ENCODE measurements at places on chromosomes 13 and 19.

DNA sequence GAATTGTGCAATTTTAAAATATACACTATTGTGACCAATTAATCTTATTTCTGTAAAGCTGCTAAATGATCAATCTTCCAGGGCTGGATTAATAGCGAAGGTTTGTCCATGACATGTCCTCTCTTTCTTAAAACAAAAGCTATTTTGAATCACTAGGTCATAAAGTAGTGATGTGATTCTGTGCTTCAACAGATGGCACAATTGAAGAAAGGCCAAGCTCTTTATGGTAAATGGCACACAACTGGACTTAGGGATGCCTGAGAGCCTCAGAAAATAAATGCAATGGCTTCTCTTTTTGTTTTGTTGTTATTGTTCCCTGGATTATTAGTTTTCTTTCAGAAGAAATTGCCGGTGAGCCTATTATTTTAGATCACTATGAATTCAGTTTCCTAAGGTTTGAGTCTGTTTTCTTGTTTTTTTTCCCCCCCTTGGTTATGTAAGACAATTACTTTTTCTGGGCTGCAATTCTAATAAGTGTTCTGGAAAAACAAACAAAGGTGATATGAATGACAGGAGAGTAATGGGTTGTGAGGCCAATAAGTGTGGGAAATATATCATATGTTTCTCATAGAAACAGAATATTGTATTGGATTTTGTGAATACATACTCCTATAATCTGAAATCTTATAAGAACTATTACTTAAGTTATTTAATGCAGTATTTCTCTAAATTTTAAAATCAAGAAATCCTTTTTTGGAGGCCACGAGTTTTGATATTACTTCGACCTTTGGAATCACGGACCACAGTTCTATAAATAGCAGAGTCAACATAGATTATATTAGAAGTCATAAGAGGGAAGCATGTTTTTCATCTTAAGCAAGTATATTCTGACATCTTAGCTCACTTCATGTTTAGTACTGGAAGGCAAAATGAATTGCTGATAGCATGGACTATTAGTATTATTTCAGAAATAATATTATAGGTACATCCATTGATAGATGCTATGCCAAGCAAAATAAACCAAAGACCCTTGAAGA is 16.8 kb downstream of the SLITRK1 start:
- no peak for DNase-seq

- no peak for DNase-seq
Measured at GRCh38 chr19:48751845-48752495, 471 bp downstream of the FUT1 start.

DNA sequence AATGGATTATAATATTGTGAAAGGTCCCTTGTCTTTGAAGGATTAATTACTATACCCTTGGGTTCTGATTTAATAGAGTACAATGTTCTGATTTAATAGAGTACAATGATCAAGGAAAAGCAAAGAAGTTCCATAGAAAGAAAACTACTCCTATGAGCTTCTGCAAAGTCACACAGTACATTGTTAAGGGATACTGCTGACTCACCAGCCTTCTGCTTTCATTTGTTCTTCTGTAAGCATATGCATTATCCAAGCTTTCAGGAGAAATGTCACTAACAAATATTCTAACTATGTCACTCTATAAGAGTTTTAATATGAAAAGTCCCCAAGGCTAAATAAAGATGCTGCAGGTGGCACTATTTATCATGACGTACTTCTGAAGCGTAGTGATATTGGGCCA is 396.7 kb downstream of the RFC3 start:
- no peak for DNase-seq

DNA sequence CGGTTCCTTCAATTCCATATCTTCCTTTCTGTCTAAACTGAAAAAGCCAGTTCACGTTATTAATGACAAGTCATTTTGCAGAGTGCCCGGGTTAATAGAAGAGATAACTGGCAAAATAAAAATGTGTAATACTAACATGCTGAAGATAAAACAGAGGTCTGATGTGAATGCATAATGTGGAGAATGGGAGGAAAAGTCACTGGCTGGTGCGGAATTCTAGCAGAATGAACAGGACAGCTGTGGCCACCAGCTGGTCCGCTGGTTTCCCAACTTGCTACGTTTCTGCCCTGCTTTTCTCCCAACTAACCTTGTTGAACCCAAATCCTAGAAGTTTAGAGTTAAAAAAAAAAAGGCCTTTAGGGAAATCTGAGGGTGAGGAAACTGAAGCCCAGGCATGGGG is 42.4 kb downstream of the PCDH8 start:
- DNase-seq: no peak

- DNase-seq: no peak
Measured at GRCh38 chr19:34375598-34375997, 10.6 kb downstream of the GPI start.

DNA sequence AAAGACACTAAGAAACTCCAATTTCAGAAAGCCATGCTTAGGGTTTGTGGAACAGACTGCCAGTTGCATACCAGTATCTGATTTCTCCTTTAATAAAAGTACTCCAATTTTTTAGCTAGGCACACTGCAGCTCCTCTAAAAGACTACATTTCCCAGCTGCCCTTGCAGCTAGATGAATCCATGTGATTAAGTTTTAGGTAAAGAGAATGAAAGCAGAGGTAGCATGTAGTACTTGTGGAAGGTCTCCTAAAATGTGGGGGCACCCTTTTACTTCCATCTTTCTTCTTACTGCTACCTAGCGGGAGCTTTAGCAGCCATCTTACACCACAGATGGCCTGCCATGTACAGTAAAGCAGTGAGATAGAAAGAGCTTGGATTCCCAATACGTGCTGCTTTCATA is 33.0 kb upstream of the TSC22D1 start:
- no peak for DNase-seq

- no peak for DNase-seq
Measured at GRCh38 chr19:35272122-35272719, 3.5 kb downstream of the USF2 start.

DNA sequence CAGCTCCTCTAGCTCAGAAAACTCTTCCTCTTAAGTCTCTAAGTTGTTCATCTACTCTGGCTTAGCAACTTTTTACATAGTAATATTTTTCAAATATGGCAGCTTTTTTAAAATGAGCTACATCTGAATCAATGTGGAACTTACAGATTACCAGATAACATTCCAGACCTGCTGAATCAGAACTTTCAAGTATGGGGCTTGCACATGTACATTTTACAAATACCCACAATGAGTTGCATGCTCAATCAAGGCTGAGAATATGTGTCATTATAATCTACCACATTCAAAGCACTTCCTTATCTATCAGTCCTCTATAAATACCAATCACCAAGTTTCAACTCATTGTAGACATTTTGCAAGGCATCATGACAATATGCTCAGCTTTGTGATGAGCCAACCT is 383.1 kb downstream of the FGF14 start:
- DNase-seq: no peak

GRCh38 chr19:50896591-50897190 is 14.5 kb downstream of the KLK4 start:
- DNase-seq: peak; percentile 8

DNA sequence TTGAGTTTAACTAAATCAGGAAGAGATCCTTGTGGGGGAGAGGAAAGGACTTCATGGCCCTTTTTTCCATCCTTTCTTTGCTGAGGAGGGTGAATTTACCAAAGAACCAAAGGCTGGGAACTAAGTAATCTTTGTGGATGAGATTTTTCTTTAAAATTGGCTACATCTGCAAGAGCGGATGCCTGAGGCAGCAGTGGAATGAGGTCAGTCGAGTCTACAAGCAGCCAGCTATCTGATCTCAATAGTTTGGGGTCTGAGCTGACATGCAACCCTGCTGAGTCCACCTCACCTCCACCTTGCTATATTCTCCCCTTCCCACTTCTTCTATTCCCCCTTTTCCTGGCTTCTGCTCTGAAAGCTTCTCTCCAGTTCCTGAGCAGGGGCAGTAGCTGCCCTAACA is 3.6 kb upstream of the DNAJC15 start:
- DNase-seq: no peak

DNA sequence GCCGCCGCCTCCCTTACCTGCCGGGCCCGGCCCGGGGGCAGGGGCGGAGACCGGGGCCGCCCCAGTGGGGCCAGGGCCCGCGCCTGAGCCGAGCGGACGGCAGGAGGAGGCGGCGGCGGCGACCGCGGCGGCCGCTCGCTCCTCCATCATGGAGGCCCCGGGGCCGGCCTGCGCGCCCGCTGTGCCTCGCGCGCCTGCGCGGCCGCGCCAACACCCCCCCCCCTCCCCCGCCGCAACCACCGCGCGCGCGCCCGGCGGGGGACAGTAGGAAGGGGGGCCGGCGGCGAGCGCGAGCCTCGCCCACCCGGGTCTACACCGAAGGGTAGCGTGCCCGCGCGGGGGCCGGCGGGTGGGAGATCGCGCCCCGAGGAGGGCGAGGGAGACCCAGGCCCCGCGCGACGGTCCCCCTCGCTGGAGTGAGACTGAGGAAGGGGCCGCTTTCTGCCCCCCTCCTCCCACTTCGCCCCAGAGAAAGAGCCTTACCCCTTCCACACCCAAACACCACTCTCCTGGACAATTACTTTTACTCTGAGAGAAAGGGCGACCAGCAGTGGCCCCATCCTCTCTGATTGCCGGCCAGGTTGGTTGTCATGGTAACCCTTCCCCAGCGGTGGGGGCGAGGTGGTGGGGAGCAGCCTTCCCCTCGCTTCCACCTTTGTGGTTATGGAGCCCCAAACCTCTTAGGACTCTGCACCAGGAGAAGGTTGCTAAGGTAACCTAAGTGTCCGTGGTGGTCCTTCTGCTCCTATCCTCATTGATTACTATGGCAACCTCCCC is at the start of gene STRN4:
STRN4 (minus strand) TSS at position 170 of the 777 bp plus-strand sequence; CDS start at position 150, 20 bp downstream.
- DNase-seq: peak; percentile 60

DNA sequence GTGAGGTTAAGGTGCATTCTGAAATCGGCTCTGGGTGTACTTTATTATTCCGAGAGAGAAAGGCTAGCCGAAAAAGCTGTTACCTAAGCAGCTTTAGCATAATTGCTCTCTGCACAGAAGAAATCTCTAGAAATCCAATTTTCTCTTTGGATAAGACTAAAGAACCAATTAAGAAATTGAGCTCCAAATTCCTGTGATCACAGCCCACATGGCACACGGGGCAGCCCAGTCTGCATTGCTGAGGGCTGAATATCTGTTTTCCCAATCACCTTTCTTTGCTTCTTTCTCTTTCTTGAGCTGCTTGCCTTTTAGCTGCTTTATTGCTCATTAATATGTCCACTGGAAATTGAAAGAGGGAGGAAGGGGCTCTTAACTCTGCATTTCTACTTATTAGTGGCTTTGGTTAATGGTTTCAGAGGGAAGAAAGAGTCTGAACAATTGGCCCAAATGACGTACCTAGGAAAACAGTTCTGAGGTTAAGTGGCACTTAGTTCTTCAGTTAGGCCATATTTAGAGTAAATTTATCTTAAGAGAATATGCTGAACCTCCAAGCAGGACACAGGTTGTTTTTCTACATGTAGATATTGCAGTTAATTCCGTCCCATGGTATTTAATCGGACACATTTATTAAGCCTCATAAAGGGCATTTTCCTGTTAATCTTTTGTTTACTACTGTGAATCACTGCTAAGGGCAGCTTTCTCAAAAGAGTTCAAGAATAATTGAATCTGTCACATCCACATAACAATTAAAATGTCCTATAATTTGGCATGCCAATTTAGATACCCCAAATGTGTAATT is 265.7 kb downstream of the ABCC4 start:
- no peak for DNase-seq

All from stimulated activated CD4-positive, alpha-beta T cell treated with anti-CD3 and anti-CD28 coated beads, Interleukin-2, amount 100 ng/mL, for 24 hours (primary cell).